ENCODE measurements at places on chromosomes 7 and 10.
A peak's percentile ranks its signal among the peaks of the same experiment; 100 is the strongest.

GRCh38 chr7:134709197-134709596 is 62.5 kb downstream of the BPGM start:
- no peak for DNase-seq
- peaks cover 14% of the 10 kb centered on the region for H3K4me1 ChIP-seq
- H3K27me3 ChIP-seq, result no peaks in the 10 kb centered on the region
- H3K36me3 ChIP-seq, result no peaks in the 10 kb centered on the region
- H3K4me3 ChIP-seq, result no peak overlapping the region
- H3K27ac ChIP-seq, result no peak overlapping the region

DNA sequence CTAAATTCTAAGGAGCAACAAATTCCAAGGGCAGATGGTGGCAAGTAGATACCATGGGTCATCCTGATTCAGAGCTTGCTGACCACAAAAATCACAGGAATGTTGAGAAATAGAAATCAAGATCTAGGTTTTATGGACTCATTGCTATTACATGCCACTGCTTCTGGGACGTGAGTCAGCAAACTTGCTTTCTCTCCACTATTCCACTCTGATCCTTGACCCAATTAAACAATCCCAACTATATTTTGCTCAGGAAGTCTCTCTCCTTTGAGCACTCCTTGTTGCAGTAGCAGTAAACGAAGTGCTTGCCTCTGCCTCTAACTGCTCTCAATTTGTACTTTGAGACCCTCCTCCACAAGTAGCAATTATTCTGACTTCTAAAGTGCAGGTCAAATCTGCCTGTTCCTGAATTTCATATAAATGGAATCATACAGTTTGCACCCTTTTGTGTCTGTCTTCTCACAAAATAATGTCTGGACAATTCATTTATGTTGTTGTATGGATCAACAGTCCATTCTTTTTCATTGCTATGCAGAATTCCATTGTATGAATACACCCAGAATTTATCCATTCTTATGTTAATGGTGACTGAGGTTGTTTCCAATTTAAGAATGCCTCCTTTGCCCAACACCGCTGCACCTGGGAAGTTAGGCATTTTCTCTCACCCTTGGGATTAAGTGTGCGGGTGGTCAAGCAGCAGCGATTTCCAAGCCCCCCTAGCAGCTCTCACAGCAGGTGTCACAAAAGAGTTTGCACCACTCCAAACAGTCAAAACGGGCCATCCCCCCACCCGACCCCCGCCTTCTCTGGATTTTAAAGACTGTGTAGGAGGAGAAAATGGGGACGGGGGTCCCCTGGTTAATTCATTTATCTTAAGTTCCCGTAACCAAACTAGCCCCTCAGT is 35.9 kb downstream of the ACSM6 start:
- H3K4me3 ChIP-seq, result peak overlapping the region; percentile 41
- H3K27ac ChIP-seq, result peak overlapping the region; percentile 87
- no peaks in the 10 kb centered on the region for H3K27me3 ChIP-seq
- peak; percentile 96 for DNase-seq

- no peaks in the 10 kb centered on the region for H3K27me3 ChIP-seq
- H3K4me3 ChIP-seq, result no peak overlapping the region
- H3K27ac ChIP-seq, result no peak overlapping the region
- peak; percentile 33 for DNase-seq
- H3K36me3 ChIP-seq, result no peaks in the 10 kb centered on the region
Observed at GRCh38 chr7:92639213-92639896, 49.2 kb upstream of the FAM133B start.

GRCh38 chr7:38160003-38160571 is 18.0 kb upstream of the STARD3NL start:
- DNase-seq, result no peak
- H3K27ac ChIP-seq, result no peak overlapping the region
- H3K4me3 ChIP-seq, result no peak overlapping the region
- H3K36me3 ChIP-seq, result no peaks in the 10 kb centered on the region
- H3K4me1 ChIP-seq, result no peaks in the 10 kb centered on the region
- 0 out of 2 replicates have a peak, but pooled peaks cover 3% of the 10 kb centered on the region for H3K27me3 ChIP-seq

- H3K36me3 ChIP-seq, result no peaks in the 10 kb centered on the region
- H3K4me1 ChIP-seq, result no peaks in the 10 kb centered on the region
- no peak for DNase-seq
- no peak overlapping the region for H3K27ac ChIP-seq
- no peak overlapping the region for H3K4me3 ChIP-seq
Observed at GRCh38 chr10:14563359-14563940, 211.2 kb downstream of the FAM107B start.

DNA sequence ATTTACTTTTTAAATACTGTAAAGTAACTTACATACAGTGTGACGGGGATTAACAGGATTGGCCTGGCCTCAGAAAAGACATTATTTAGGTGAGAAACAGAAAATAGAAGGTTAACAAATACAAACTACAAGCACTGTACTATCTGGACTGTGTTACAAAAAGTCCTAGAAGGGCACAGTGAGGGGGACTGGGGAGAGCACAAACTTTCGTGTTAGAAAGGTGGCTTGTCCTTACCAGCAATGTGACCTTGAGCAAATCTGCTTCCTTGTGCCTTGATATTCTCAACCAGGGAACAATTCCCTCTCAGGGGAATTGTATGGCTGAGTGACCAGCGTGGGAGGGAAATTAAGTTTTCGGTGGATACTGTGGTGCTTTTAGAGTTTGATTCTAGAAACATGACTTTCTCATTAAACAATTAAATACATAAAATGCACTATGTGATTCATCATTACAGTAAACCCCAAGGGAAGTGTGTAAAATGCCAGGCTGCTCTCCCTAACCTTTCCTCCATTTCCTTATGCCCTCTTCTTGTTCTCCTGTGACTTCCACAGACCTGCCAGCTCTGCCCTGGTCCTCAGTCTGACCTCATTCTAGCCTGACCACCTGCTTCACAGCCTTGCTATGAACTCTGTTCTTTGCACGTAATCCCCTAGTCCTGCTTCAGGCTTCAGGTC is 57.7 kb downstream of the OSBPL3 start:
- peak; percentile 78 for DNase-seq
- H3K36me3 ChIP-seq, result no peaks in the 10 kb centered on the region
- no peaks in the 10 kb centered on the region for H3K27me3 ChIP-seq
- peak overlapping the region; percentile 45 for H3K4me3 ChIP-seq

DNA sequence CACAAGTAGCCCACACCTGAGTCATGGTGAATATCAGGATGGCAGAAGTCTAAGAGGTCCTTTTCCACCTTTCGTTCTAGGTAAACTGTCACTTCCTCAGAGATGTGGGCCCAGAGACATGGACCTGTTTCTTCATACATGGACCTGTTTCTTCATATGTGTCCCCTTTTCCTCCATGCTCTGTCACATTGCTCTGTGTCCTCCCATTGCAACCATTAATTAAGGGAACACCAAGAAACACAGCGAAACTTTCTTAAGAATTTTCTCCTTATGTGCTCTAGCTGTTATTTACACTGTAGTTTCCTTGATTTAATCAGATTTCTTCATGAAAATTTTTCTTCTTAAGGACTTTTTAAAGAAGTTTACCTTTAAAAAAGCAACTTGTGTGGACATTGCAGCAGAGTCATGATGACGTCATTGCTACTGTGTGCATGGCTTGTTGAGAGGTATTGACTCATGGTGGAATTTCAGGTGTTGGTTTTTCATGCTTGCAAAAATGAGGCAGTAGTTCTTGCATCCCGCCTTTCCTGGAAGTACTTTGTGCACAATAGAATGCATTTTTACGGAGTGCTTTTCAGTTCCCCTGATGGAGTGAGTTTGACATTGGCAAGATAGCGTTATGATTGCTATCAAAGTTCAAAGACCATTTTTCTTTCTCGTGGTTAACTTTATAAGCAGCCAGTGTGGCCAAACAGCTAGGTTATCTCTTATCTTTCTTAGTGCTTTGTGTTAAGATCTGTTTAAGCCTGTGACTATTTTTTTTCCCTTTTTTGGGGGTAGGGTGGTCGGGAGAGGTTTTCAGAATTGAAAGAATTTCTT is 37.7 kb downstream of the CFAP58 start:
- H3K27me3 ChIP-seq, result no peaks in the 10 kb centered on the region
- H3K4me1 ChIP-seq, result no peaks in the 10 kb centered on the region
- no peaks in the 10 kb centered on the region for H3K36me3 ChIP-seq
- H3K27ac ChIP-seq, result no peak overlapping the region

GRCh38 chr10:93068411-93069244 is 5.1 kb upstream of the CYP26A1 start:
- H3K4me3 ChIP-seq, result peak overlapping the region; percentile 43
- peak; percentile 49 for DNase-seq
- no peak overlapping the region for H3K27ac ChIP-seq
- H3K27me3 ChIP-seq, result peaks cover 94% of the 10 kb centered on the region

- H3K4me3 ChIP-seq, result no peak overlapping the region
- no peak overlapping the region for H3K27ac ChIP-seq
Observed at GRCh38 chr10:117570880-117571279, 28.3 kb downstream of the EMX2 start.

DNA sequence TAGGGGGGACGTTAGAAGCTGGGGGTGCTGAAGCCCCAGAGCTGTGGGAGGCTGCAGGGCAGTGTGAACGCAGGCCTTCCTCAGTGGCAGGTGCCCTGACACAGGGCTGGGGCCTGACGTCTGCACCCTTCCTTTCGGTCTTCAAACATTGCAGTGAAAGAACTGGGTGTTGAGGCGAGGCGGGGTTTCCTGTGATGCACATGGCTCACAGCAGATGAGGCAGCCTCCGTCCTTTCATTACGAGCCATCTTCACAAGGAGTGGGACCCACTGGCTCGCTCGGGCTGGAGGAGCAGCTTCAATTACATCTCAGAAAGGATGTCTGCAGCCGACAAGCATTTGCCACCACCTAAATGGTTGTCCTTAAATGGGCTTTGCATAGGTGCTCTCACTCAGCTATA is 180.3 kb upstream of the SHH start:
- no peak overlapping the region for H3K27ac ChIP-seq
- H3K4me3 ChIP-seq, result no peak overlapping the region
- no peak for DNase-seq
- no peaks in the 10 kb centered on the region for H3K36me3 ChIP-seq
- H3K27me3 ChIP-seq, result no peaks in the 10 kb centered on the region
- H3K4me1 ChIP-seq, result no peaks in the 10 kb centered on the region

DNA sequence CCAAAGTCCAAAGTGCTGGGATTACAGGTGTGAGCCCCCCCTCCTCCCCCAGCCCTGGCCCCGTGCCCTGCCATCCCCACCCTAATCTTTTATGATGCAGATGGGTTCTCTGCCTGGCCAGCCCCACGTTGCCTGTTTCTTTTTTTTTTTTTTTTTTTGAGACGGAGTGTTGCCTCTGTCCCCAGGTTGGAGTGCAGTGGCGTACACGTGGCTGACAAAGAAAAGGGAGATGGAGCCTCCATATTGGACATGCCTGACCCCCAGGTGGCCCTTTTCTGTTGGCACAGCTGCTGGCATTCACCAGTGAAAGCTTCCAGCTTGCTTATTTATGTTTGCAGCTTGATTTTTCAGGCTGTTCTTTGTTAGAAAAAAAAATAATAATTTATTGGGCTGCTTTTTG is 235.3 kb downstream of the CCDC3 start:
- H3K36me3 ChIP-seq, result no peaks in the 10 kb centered on the region
- H3K27ac ChIP-seq, result no peak overlapping the region
- no peaks in the 10 kb centered on the region for H3K4me1 ChIP-seq
- H3K4me3 ChIP-seq, result no peak overlapping the region

DNA sequence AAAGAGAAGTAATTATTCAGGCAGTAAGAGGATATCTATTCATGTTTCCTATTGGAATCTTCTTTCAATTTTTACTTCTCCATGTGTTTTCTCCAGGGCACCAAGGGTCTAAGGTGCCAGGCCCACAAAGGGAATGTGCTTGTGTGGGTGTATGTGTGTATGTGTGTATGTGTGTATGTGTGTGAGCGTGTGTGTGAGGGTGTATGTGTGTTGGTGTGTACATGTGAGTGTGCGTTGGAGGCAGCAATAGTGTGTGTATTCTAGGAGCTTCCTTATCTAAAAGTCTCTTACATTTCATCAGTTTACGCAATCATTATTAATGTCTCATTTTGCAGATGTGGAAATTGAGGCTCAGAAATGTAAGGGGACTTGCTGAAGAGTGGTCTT is 28.3 kb downstream of the RAMP3 start:
- H3K4me1 ChIP-seq, result no peaks in the 10 kb centered on the region
- H3K27ac ChIP-seq, result no peak overlapping the region
- peaks cover under 1% of the 10 kb centered on the region for H3K27me3 ChIP-seq
- H3K36me3 ChIP-seq, result no peaks in the 10 kb centered on the region
- no peak for DNase-seq

DNA sequence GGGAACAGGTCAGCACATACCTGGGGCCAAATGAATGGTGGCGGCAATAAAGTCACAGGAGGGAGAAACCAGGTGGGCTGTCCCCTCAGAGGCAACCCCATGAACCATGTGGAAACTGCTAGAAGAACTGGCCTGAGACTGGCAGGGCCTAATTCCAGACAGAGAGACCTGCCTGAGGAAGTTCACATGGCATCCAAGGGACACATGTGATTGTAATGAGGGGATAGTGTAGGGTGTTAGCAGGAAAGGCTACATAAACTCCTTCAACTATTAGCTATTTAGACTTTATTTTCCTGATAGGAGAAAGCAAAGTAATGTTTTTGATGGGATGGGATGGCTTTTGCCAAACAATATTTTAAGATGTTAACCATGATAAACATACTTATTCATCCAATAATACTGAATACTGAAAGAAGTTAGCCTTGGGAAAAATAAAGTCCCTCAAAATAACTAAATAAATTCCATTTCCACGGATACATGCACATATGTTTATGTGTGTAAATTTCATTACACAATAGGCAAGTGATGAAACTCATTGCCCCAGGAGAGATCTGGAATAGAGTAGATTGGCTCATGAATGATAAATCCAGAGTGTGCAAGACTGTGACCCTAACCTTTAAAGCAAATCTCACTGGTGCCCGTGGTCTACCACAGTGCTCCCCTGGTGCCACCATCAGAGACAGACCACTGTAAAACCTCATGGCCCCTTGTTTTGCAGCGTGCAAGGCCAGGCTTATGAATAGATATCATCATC is 137.0 kb downstream of the NRF1 start:
- no peak overlapping the region for H3K27ac ChIP-seq
- H3K27me3 ChIP-seq, result no peaks in the 10 kb centered on the region
- no peaks in the 10 kb centered on the region for H3K36me3 ChIP-seq
- no peaks in the 10 kb centered on the region for H3K4me1 ChIP-seq
- H3K4me3 ChIP-seq, result no peak overlapping the region

GRCh38 chr7:105906695-105907094 is 30.3 kb upstream of the ATXN7L1 start:
- peaks cover 4% of the 10 kb centered on the region for H3K36me3 ChIP-seq
- no peaks in the 10 kb centered on the region for H3K27me3 ChIP-seq
- H3K27ac ChIP-seq, result no peak overlapping the region
- 0 out of 2 replicates have a peak, but pooled peaks cover under 1% of the 10 kb centered on the region for H3K4me1 ChIP-seq
- H3K4me3 ChIP-seq, result no peak overlapping the region

DNA sequence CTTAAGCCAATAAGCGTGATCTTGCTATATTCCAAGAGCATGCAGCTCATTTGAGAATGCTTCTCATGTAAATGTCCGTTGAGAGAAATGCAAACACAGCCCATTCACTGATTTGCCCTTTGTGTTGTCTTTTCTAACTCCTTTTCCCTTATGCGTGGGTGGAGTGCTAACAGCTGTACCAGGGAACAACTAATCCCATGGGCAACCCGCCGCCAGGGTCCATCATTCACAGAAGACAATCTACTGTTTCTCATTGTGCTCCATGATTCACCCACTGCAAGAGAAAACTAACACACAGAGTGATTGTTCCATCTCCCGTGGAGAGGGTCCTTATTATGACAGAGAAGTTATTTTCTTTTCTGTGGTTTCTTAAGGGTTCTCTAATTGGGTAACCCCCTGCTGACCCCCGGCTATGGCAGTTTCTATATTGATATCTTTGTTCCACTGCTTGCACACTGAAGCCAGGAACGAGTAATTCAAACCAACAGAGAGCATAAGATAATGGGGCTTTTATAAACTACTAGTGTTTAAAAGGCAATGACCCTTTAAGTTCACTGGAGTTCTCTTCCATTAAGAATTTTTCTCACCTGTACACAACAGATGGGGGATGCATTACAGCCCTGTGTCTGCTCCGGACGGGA is 298.7 kb downstream of the BAMBI start:
- no peaks in the 10 kb centered on the region for H3K36me3 ChIP-seq
- no peak overlapping the region for H3K4me3 ChIP-seq
- DNase-seq, result no peak
- H3K27ac ChIP-seq, result no peak overlapping the region
- H3K27me3 ChIP-seq, result peaks cover 4% of the 10 kb centered on the region
- H3K4me1 ChIP-seq, result no peaks in the 10 kb centered on the region
